Hippocampal formation (tissue), 2 donors: ENCODE measurements at places on chromosomes 5 and 9.

DNA sequence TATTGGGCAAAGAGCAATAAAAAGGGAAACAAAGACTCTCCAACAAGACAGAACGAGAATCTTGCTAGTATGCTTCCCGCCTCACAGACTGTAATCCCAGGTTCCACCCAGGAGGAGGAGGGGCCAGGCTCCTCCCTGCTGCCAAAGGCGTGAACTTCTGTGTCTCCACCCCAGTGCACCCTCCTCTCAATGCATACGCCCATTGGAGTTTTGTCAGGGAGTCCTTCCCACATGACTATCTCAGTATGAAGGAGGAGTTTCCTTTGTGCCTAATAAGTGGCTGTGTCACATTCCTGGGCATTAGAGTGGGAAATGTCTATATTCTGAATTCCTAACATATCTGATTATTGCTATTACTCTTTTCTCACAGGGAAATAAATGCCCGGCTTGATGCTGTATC, 106.4 kb upstream of the DHFR start:
- no peak for DNase-seq

DNA sequence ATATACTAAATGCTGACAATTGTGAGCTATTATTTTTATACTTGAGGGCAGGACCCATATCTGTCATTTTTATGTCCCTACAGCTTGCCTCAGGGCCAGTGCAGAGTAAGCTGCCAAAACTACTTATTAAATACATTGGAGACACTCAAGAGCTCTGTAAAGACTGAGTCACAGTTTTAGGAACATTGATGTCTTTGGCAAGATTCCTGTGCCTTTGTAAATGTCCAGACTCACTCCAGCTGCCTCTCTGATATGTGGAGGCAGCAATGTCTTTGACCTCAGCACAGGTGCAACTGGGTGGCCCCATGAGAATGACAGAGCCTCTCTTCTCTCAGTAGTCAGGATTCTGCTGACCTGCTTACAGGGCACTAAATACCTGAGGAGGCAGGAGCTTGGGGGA, 363.2 kb downstream of the OSTF1 start:
- DNase-seq = no peak

GRCh38 chr5:180208038-180208434, 975 bp downstream of the RASGEF1C start:
- no peak for DNase-seq

DNA sequence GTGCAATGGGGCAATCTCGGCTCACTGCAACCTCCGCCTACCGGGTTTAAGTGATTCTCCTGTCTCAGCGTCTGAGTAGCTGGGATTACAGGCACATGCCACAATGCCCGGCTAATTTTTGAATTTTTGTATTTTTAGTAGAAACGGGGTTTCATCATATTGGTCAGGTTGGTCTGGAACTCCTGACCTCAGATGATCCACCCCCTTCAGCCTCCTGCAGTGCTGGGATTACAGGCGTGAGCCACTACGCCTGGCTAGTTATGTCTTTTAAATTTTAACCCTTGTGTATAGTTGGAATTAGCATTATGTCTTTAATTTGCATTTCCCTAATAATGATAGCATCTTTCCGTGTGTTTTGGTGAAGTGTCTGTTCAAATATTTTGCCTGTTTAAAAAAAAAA, 11.5 kb downstream of the GPBP1 start:
- no peak for DNase-seq

DNA sequence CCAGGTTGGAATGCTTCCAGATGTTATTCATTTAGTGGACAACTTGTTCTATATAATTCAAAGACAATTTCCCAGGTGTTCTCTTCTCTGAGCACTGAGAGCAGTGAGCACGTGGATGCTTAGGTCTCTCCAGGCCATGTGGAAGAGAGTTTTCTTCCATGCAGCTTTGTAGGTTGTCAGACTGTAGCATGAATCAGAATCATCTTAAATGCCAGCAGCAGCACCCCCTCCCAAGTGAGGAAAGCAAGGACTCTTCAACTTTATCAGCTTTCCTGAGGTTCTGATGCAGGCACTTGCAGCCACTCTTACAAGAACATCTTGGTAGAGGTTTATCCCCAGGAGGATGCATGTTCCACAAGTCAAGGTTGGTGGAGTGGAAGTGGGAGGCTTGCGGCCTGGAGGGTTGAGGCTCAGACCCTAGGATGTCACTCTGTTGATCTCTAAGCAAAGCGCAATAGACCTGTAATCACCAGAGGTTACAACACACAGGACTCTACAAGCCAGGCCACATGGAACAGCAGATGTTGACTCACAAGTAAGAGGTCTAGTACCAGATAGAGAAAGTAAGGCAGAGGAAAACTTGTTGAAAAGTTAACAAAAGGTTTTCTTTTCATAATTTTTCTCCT, 47.7 kb downstream of the UGCG start:
- DNase-seq = no peak

DNA sequence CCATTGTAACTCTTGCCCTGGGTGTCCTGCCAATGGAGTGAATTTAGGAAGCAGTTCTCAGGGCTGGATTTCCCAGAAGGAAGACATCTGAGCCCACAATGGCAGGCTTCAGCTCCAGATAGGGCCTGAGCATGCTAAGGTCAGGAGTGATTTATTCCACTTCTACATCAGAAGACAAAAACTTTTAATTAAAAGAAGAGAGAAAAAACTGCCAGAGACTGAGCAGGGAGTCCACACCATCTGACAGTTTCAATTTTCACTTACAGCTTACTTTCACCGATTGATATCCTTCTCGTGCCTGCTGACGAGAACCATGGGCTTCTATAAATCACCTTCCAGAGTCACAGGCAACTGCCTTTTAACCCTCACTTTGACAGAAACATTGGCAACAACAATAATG, 228.3 kb upstream of the BRINP1 start:
- no peak for DNase-seq

GRCh38 chr9:127370672-127371648, 26.0 kb upstream of the SLC2A8 start:
- DNase-seq = no peak

GRCh38 chr5:91016954-91017700, 366.0 kb downstream of the ARRDC3 start:
- no peak for DNase-seq

GRCh38 chr5:118224546-118224945, 763.8 kb downstream of the DTWD2 start:
- no peak for DNase-seq

- DNase-seq = no peak
Observed at GRCh38 chr9:87525546-87526303, 28.1 kb downstream of the DAPK1 start.

- DNase-seq = no peak
Observed at GRCh38 chr5:108858959-108859358, 111.3 kb downstream of the FER start.

- peak; percentile 50 for DNase-seq
Observed at GRCh38 chr9:2622461-2623287, 1.1 kb downstream of the VLDLR start.

GRCh38 chr9:96486386-96487028, 36.5 kb downstream of the HABP4 start:
- no peak for DNase-seq

DNA sequence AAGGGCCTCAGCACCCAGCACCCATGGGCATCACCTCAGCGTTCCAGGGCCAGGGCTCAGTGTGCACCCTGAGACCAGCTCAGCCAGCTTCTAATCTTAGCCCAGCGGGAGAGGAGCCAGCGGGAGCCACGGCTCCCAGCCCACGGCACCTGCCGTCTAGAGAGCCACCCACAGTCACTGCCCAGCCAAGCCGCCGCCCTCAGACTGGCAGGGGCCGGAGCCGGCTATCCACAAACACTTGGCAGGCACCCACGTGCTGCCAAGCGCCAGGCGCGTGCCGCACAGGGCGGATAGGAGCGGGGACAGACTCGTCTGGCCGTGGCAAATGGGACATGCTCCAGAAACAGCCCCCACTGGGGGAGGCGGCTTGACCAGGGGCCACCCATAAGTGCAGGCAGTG, 18.6 kb downstream of the BRD3 start:
- peak; percentile 15 for DNase-seq

- DNase-seq = no peak
Observed at GRCh38 chr5:1648806-1649205, 125.0 kb upstream of the LPCAT1 start.

GRCh38 chr9:80061940-80062339, 490.2 kb downstream of the TLE4 start:
- no peak for DNase-seq

DNA sequence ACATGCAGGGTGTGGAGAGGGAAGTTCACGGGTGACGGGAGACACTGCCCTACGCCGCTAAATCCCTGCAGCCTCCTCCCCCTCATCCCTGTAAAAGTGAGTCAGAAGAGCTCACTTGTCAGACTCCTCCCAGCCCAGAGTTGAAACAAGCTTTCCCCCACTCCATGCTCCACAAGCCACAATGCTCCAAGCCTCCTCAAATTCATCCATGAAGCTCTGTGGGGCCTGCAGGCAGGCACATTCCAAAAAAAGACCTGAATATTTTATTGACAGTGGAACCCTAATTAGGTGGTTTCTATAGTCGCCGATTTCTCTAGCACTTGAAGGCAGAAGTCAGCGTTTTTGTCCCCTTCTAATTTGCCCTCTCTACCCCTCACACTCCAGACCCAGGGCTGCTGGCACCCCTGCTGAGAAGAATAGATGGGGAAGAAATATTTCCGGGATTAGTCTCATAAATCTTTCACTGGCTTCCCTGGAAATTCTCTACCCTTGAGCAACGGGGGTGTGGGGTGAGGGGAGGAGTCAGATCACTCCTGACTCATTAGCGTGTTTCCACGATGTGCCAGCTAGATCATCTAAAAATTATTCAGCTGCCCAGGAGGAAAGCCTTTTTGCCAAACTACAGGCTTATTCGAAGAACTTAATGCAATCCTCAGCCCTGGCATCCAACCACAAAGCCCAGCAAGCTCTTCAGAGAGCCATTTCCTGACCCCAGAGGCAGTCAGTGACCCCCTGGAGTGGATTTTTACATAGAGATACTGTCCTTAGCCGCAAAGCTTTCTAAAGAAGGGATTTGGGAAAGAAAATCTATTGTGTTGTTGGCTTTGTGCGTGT, 97.1 kb downstream of the ENC1 start:
- DNase-seq = no peak

DNA sequence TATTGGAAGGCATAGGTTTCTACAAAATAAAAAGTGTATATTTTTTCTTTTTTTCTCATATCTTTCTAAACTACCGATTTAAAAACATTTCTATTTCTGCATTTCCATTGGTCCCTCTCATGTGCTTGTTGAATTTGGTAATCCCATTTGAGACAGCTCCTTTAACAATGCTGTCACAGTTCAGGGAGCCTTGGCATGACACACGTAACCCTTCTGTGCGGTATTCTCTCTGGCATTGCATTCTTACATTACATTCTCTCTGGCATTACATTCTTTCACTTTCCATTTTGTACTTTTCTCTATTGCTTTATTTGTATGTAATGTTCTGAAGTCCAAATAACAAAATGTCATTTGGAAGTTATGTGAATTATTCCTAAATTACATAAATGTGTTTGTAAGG, 150.7 kb upstream of the RASGRF2 start:
- DNase-seq = no peak

DNA sequence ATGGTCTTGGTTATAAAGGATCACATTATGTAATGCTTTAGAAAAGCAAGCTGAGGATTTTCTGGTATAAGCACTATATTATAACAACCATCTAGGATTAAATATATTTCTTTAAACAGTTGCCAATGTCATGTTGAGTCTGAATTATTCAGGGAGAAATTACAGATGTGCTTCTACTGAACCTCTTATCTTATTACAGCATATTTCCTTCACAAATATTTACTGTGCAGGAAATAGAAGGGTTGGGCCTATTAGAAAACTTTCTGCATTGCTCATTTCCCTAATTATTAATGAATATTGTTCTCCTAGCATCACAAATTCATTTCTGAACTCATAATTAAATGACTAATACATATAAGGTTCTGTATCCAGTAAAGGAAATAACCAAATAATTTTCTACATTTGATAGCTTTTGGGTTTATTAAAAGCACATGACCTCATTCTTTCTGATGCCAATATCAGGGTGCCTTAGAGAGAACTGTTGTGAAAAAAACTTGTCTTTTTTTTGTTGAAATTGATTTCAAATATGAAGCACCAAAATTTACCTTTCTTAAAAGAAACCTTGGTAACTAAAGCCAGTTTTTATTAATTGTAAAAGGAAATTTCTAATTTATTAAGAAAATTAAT, 476.8 kb upstream of the PTGER4 start:
- no peak for DNase-seq

DNA sequence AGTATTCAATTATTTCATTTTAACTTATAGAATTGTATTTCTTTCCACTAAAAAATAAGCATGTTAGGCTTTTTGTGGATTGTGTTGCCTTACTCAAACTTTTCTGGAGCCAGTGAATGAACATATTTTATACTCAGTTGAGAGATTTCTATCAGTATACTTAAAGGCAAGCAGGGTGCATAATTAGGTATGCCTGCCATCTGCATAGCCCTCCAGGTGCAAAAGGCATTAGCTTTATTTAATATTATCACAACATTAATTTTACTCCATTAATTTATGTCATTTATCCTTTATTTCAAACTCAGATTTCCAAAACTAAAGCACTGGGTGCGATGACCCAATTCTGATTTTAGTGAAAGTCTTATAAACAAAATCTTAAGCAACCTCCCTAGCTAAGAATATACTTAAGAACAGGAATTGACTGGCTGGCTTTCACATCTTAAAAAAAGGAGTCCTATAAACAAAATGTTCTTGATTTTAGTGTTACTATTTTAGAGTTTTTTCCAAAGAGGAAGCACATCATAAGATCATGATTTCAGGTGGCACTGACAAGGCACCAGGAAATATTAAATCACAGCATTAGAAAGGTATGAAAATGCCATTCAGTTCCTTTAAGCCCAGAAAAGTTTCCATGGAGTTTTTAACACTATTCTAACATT, 178.4 kb downstream of the MPDZ start:
- no peak for DNase-seq

DNA sequence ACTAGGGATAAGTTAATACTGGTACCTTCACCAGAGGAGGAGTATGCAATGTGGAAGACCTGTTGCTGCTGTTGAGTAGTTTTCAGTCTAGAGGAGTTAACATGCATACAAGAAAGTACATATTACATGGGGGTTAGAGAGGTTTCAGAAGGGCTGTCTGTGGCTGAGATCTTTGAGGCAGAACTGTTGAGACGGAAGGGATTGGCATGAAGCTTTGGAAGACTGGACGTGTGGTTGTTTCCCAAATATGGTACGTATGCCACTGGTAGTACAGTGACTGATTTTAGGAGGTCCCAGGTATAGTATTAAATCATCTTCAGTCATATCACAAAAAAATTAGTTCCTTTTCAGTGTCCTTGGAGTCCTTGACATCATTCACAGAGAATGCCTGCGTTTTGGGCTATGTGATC, 17.6 kb downstream of the TNFAIP8 start:
- DNase-seq = no peak

DNA sequence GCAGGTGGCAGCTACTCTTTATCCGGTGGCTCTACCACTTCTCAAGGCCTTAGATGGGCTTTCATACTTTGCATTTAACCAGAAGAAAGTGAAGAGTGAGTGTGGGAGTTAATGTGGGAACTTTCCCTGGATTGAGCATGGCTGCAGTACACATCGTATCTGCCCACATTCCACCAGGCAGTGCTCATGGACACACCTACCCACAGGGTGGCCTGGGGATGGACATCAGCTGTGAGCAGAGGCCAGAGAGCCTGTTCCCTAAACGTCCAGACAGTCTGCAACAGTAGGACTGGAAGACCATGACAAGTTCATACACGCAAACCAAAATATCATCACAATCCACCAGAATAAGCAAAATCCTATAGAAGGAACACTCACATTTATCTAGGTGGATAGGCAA, 213.8 kb downstream of the IRX1 start:
- DNase-seq = no peak
